ENCODE measurements at places on chromosomes 6 and 20. TPM values are rescaled to one million over a fixed set of nuclear protein-coding genes. Genes with fewer than 3 reads are reported as not detected.

DNA sequence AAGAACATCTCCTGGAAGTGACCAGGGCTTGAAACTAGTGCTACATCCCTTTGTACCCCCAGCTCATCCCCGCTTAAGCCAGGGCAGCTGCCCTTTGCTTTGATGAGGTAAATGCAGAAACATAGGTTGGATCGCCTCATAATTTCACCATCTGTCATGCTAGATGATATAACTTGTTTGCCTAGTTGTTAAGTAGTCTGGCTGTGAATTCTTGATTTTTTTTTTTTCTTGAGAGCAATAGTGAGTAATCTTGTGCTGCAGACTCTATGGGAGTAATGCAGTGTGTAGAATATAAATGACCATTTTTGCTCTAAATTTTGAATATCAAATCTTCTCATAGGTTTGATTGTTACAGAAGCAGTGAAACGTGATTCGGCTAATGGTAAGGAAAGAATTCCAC, 4.1 kb downstream of the TRDN start:
- no peak for DNase-seq
- no peak overlapping the region for H3K4me3 ChIP-seq
- H3K36me3 ChIP-seq, result no peaks in the 10 kb centered on the region
- no peak overlapping the region for H3K27ac ChIP-seq
- no peaks in the 10 kb centered on the region for H3K27me3 ChIP-seq

DNA sequence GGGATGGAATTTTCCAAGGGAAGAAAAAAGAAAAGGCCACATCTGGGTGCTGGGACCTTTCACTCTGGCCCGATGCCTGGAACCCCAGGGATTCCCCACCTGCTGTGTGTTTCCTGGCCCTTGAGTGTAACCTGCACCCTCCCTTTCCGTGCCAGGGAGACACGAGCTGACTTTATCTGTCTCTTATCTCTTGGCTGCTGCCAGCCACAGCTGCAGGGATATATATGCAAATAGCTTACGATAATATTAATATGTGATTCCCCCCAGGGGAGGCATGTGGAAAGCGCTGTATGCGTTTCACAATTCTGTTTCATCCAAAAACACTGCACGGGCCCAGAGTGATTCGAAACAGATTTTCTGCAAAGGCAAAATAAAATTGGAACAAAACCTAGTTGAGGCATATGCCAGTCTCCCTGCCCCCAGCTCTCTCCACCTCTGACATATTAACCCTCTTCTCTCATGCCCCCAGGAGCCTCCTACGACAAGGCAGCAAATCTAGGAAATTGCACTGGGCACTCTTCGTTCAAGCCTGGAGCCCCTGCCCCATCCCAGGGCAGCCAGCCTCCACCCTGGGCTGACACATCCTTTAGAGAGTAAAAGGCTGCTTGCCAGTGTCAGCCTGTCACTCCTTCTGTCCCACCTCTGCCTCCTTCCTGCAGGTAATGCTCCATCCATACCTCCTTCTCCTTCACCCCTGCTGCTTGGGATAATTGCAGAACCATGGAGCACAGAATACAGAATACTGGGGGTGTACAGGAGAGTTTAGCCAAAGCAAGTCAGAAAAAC, 1.3 kb downstream of the RIPOR3 start:
- no peaks in the 10 kb centered on the region for H3K27me3 ChIP-seq
- peak overlapping the region; percentile 82 for H3K27ac ChIP-seq
- no peaks in the 10 kb centered on the region for H3K36me3 ChIP-seq
- H3K4me3 ChIP-seq, result peak overlapping the region; percentile 51
- peak; percentile 82 for DNase-seq
- peaks cover 40% of the 10 kb centered on the region for H3K4me1 ChIP-seq

DNA sequence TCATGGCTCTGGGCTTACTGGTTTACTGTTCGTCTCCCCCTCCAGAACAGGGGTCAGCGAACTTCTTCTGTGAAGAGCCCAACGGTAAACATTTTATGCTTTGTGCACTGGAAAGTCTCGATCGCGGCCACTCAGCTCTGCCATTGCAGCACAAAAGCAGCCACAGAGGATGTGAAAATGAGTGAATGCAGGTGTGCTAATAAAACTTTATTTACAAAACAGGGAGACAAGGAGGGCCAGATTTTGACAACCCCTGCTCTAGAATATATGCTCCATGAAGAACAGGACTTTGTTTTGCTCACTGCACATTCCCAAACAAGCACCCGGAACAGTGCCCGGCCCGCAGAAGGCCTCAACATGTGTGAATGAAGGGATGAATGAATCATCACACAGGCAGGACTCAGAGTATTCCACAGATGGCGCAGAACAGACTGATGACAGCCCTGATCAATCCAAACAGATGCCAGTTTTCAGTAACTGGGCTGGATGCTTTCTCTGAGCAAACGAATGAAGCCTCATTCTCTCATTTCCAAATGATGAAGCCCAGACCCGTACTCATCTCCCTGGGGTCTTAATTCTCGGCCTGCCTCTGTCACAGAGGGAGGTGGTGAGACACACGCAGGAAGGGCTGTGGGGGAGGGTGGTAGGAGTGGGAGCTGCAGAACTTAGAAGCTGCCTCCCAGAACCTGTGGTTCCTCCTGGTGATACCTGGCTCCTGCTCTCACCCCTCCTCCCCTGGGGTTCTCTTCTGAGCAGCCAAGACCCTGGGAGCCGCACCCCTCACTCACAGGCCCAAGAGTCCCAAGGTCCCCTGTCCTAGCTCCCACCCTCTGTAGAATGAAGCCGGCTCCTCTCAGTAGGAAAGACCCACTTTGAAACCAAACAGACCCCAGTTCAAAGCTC, 196.4 kb downstream of the PREX1 start:
- H3K4me1 ChIP-seq, result peaks cover 3% of the 10 kb centered on the region
- H3K27ac ChIP-seq, result no peak overlapping the region
- H3K4me3 ChIP-seq, result no peak overlapping the region
- H3K36me3 ChIP-seq, result peaks cover 97% of the 10 kb centered on the region
- no peaks in the 10 kb centered on the region for H3K27me3 ChIP-seq
- DNase-seq, result no peak

Gene NRSN1
- total RNA-seq, result not detected

Gene PRPH2
- total RNA-seq, result 0.41 TPM

GRCh38 chr6:142376800-142377496, 75.1 kb downstream of the ADGRG6 start:
- H3K4me3 ChIP-seq, result no peak overlapping the region
- no peaks in the 10 kb centered on the region for H3K27me3 ChIP-seq
- peaks cover 35% of the 10 kb centered on the region for H3K4me1 ChIP-seq
- H3K36me3 ChIP-seq, result no peaks in the 10 kb centered on the region
- DNase-seq, result peak; percentile 65
- peak overlapping the region; percentile 77 for H3K27ac ChIP-seq

Gene TCP11
- not detected for total RNA-seq

DNA sequence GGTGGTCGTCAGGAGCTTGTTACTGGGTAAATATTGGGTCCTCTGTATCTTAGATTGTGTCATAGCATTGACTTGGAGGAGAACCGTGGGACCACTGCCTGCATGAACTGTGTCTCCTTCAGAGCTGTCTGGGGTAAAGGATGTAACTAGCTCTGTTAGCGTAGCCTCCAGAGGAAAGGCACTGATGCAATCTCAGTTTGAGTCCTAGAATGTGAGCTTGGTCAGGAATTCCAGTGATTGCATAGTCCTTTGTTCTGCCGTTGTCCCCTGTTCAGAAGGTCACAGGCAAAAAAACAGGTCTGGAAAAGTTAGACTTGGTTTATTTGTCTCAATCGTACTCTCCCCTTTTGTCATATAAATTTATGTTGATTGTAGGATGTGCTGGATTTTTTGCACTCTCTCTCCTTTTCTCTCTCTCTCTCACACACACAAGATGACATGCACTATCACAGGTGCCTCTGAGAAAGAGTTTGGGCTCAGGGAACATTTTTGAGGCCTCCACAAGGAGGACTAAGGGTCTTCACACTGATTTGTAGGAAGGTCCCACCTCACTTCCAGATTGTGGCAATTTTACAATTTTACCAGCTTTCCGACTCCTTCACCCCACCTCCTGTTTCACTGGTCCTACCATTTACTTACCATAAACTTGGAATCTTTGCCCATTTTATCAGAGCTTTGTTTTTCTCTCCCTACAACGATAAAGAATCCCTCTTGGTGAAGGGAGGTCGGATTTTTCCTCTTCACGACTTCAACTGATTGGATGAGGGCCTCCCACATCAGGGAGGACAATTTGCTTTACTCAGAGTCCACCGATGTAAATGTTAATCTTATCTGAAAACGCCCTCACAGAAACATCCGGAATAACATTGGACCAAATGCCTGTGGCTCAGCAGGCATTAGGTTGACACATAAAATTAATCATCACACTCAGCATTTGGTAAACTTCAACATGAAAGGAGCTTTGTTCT, 7.0 kb upstream of the DACT2 start:
- H3K27ac ChIP-seq, result no peak overlapping the region
- no peaks in the 10 kb centered on the region for H3K27me3 ChIP-seq
- H3K4me3 ChIP-seq, result no peak overlapping the region
- DNase-seq, result no peak
- no peaks in the 10 kb centered on the region for H3K36me3 ChIP-seq

DNA sequence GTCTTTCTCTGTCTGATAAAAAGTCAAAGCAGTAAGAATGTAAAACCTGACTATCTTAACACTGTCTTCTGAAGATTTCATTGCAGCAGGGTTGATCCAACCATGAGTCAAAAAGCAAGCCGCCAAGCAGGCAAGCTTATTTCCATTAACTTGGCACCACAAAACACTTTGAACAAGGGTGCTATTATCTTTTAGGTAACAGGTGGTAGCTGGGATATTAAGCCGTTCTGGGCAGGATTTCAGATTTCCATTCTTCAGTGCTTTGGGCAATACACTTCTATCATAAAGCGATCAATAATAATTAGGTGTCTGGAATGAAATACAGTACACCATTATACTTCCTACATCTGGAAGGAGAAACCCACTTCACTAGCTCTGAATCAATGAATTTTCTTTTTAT, 181.9 kb downstream of the TBC1D7 start:
- H3K4me1 ChIP-seq, result no peaks in the 10 kb centered on the region
- no peak overlapping the region for H3K27ac ChIP-seq
- no peak overlapping the region for H3K4me3 ChIP-seq
- no peak for DNase-seq
- no peaks in the 10 kb centered on the region for H3K27me3 ChIP-seq

DNA sequence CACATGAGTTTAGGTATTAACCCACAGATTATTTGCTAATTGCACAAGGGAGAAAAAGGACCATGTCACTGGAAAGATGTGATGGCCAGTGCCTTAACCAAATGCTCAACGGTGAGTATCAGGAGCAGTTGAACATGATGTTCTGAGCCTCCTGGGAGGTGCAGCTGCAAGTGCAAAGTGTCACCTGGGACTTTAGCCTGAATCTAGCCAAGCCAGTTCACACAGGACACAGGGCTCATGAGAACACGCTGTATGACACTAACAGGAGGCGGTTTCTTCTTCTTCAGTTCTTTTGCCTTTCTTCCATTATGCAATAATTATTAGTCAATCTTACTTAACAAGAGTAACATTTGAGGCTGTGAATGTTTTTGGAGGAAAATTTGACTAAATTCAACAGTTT, 225.3 kb downstream of the THBS2 start:
- no peaks in the 10 kb centered on the region for H3K27me3 ChIP-seq
- DNase-seq, result no peak
- H3K27ac ChIP-seq, result no peak overlapping the region
- no peaks in the 10 kb centered on the region for H3K4me1 ChIP-seq

GRCh38 chr6:105691971-105692370, 289.1 kb upstream of the PREP start:
- no peaks in the 10 kb centered on the region for H3K36me3 ChIP-seq

DNA sequence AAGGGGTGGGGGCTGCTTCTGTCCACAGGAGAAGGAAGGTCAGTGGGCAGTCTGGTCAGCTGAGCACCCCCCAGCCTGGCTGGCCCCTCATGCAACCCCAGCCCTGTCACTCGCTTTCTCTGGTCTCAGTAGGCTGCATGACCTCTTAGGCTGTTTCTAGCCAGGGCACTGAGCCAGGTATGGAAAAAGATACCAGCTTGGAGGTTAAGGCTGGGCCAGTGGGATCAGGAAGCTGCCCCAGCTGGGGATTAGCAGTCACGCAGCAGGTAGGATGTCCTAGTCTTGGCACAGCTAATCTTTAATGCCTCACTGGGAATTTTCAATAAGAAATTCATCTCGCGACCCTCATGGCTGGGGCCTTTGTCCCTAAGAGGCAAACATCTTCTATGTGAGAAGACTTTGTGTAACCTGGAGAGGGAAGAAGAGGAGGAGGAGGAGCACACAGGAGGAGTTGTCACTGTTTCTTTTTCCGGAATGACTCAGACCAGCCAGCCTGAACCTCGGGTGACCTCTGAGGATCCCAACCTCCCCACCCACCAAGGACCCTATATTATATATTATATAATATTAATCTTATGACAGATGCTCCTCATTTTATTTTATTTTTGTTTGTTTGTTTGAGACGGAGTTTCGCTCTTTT, 2.4 kb upstream of the BPIFA2 start:
- no peaks in the 10 kb centered on the region for H3K4me1 ChIP-seq
- DNase-seq, result no peak
- H3K36me3 ChIP-seq, result no peaks in the 10 kb centered on the region
- no peak overlapping the region for H3K4me3 ChIP-seq
- no peak overlapping the region for H3K27ac ChIP-seq

Gene HAO1
- not detected for total RNA-seq

DNA sequence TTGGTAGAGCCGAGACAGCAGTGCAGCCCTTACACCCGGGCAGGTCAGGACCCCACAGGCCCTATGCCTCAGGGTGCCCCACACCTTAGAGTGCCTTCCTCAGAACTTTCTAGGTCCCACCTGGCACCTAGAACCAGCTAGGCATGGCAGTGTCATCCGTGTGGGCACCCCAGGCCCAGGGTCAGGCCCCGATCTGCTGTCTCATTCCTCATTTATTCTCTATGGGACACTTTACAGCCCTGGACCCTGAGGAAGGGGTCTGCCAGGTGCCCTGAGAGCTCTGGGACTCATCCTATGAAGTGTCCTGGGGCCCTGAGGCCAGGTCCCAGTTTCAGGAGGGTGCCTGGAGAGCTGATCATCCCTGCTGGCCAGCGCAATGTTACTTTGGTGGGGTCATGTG, 8.1 kb upstream of the BPI start:
- H3K36me3 ChIP-seq, result no peaks in the 10 kb centered on the region
- DNase-seq, result no peak

- no peaks in the 10 kb centered on the region for H3K4me1 ChIP-seq
- no peak for DNase-seq
- H3K27me3 ChIP-seq, result peaks cover 10% of the 10 kb centered on the region
- H3K36me3 ChIP-seq, result no peaks in the 10 kb centered on the region
- no peak overlapping the region for H3K4me3 ChIP-seq
- H3K27ac ChIP-seq, result no peak overlapping the region
Measured at GRCh38 chr6:143605906-143606521, 71.8 kb upstream of the PHACTR2 start.

Gene L3MBTL3
- total RNA-seq, result 39.3 TPM

- H3K4me3 ChIP-seq, result no peak overlapping the region
- H3K27me3 ChIP-seq, result no peaks in the 10 kb centered on the region
- no peaks in the 10 kb centered on the region for H3K36me3 ChIP-seq
- DNase-seq, result no peak
- no peak overlapping the region for H3K27ac ChIP-seq
Measured at GRCh38 chr20:17511401-17511800, 19.8 kb downstream of the BFSP1 start.

DNA sequence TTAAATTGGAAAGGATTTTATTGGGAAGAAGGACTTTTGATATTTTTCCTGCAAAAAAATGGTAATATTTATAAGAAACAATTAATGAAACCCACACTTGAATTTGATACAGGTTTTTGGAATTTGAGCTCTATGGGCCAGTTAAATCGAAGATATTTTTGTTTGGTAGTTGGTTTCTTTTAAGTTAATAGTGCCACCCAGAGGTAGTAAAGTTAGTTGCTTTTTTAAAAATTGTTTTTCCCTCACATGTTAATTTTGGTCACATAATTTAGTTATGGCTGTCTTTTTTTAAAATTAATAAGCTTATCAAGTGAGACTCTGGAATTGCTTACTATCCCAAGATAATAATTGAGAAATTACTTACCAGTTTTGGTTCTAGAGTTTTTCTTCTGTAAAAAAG, 7.1 kb downstream of the PRIM2 start:
- H3K27me3 ChIP-seq, result no peaks in the 10 kb centered on the region
- H3K4me3 ChIP-seq, result no peak overlapping the region
- H3K36me3 ChIP-seq, result peaks cover 86% of the 10 kb centered on the region
- H3K27ac ChIP-seq, result no peak overlapping the region

All from A673 (cell line).